ENCODE measurements at places on chromosomes 3 and 15. TPM values are rescaled to one million over a fixed set of nuclear protein-coding genes. Genes with fewer than 3 reads are reported as not detected.

GRCh38 chr3:52670621-52671521, 14.8 kb downstream of the PBRM1 start:
- H3K27me3 ChIP-seq: no peaks in the 10 kb centered on the region
- H3K27ac ChIP-seq: peak overlapping the region; percentile 81
- peak; percentile 96 for DNase-seq

DNA sequence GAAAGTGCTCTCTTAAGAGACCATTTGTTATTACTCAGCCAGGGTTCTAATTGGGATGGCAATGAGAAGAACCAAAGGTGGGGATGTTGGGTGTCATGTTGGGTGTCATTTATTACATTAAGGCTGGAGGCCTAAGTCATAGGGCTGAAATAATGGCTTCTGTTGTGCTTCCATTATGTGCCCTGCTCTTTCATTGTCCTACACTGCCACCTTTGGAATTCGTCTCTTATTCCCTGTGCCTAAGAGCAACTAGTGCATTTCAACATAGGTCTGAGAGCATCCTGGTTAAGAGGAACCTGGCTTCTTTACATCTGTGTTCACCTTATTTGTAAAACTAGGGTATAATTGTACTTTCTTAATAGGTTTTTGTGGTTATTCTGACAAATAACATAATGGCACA, 32.2 kb downstream of the RIOX2 start:
- DNase-seq: peak; percentile 0
- no peaks in the 10 kb centered on the region for H3K4me1 ChIP-seq
- H3K27me3 ChIP-seq: no peaks in the 10 kb centered on the region
- H3K4me3 ChIP-seq: no peak overlapping the region

- no peak overlapping the region for H3K27ac ChIP-seq
- no peak overlapping the region for H3K4me3 ChIP-seq
- H3K4me1 ChIP-seq: peaks cover 37% of the 10 kb centered on the region
- H3K27me3 ChIP-seq: no peaks in the 10 kb centered on the region
These were observed 98.9 kb upstream of the TSC22D2 start for GRCh38 chr3:150309257-150309542.

DNA sequence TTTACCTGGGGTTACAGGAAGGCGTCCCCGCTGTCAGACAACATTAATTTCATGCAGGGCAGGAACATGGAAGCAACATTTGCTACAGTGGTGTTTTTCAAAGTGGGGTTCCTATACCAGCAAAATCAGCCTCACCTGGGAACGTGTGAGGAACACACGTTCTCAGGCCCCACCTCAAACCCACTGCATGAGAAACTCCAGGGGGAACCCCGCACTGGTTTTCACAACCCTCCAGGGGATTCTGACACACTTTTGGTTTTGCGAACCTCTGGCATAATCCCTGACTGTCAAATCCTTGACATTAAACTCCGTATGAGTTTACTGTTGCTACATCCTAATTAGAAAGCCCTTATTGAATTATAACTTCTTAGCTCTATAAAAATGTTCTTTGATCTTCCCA, 127.7 kb downstream of the LRRK1 start:
- no peak for DNase-seq
- H3K4me1 ChIP-seq: no peaks in the 10 kb centered on the region
- no peaks in the 10 kb centered on the region for H3K36me3 ChIP-seq
- no peak overlapping the region for H3K4me3 ChIP-seq

- H3K4me1 ChIP-seq: no peaks in the 10 kb centered on the region
- peaks cover 41% of the 10 kb centered on the region for H3K27me3 ChIP-seq
- DNase-seq: peak; percentile 62
- H3K27ac ChIP-seq: no peak overlapping the region
These were observed 89.5 kb upstream of the ATP2B2 start for GRCh38 chr3:10594915-10595314.

- no peaks in the 10 kb centered on the region for H3K4me1 ChIP-seq
- H3K36me3 ChIP-seq: no peaks in the 10 kb centered on the region
- H3K27me3 ChIP-seq: no peaks in the 10 kb centered on the region
- no peak overlapping the region for H3K27ac ChIP-seq
- DNase-seq: no peak
These were observed 74.0 kb downstream of the HERC1 start for GRCh38 chr15:63759752-63760151.

DNA sequence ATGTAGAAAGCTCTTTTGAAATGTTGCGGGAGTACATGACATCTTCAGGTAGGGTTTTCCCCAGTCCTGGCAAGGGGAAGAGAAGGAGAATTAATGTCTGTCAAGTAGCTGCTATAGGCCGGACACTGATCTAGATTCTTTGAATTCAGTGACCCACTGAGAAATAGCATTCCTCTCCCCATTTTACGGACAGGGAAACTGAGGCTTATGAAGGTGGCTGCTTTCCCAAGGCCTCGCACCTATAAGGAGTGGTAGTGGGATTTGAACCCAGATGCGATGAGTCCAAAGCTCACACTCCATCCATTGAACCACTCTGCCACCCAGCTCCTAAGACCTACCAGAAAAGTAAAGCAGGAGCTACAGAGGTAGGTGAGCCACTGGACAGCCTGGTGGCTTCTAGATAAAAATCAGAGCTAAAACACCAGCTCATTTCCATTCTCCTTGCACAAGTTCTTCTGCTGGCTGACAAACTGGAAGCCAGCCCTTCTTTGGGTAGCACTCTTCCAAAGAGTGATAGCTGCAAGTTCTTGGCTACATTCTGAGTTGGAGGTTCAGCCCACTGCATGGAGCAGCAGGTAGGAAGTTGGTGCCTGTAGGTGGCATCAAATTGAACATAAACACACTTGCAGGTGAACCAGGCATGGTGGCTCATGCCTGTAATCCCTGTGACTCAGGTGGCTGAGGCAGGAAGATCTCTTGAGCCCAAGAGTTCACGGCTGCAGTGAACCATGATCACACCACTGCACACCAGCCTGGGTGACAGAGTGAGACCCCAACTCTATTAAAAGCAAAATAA, 22.0 kb downstream of the ZNF710 start:
- DNase-seq: no peak
- H3K4me1 ChIP-seq: peaks cover under 1% of the 10 kb centered on the region
- no peak overlapping the region for H3K4me3 ChIP-seq
- H3K36me3 ChIP-seq: no peaks in the 10 kb centered on the region
- H3K27ac ChIP-seq: no peak overlapping the region
- H3K27me3 ChIP-seq: no peaks in the 10 kb centered on the region

GRCh38 chr15:89794627-89795241, 18.6 kb downstream of the MESP2 start:
- no peaks in the 10 kb centered on the region for H3K36me3 ChIP-seq
- H3K4me3 ChIP-seq: no peak overlapping the region
- no peak overlapping the region for H3K27ac ChIP-seq
- H3K27me3 ChIP-seq: no peaks in the 10 kb centered on the region
- DNase-seq: no peak

Gene PIAS1
- total RNA-seq: 25.9 TPM
